Activated CD4-positive, alpha-beta T cell treated with anti-CD3 and anti-CD28 coated beads, Interleukin-2, amount 50 U/mL, for 48 hours (primary cell): ENCODE measurements at places on chromosomes 11 and 22.

GRCh38 chr11:65439331-65440181 is 17.0 kb downstream of the NEAT1 start:
- DNase-seq: no peak

GRCh38 chr11:70399681-70400112 is 1.4 kb downstream of the CTTN start:
- no peak for DNase-seq

DNA sequence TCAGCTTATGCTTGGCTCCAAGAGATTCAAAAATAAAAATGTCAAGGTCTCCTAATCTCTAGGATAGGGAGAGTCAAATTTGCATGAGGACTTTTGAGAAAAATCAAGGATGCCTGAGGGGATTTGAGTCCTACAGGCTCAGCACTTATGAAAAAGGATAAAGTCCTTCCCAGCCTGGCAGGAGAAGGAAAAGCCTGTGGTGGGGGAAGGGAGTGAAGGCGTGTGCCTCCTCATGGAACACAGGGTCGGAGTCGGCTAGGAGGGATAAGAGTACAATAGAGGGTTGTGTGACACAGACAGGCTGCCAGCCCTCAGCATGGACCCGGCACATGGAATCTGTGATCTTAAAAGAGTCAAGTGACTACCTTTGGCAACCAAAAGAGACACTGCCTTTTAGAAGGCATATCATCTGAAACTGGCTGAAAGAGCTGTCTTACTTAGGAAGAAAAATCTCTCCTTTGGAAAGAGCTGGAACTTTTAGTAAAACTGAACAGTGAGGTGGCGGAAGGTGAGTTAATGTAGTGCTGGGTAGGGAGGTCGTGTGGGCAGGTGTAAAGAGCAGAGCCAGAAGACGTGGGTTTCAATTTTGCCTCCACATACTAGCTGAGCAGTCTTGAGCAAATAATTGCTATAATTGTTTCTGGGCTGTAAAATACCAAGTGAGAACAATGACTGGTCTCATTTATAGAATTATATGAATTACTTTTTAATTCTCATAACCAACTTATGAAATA is 58.8 kb upstream of the RDX start:
- no peak for DNase-seq

DNA sequence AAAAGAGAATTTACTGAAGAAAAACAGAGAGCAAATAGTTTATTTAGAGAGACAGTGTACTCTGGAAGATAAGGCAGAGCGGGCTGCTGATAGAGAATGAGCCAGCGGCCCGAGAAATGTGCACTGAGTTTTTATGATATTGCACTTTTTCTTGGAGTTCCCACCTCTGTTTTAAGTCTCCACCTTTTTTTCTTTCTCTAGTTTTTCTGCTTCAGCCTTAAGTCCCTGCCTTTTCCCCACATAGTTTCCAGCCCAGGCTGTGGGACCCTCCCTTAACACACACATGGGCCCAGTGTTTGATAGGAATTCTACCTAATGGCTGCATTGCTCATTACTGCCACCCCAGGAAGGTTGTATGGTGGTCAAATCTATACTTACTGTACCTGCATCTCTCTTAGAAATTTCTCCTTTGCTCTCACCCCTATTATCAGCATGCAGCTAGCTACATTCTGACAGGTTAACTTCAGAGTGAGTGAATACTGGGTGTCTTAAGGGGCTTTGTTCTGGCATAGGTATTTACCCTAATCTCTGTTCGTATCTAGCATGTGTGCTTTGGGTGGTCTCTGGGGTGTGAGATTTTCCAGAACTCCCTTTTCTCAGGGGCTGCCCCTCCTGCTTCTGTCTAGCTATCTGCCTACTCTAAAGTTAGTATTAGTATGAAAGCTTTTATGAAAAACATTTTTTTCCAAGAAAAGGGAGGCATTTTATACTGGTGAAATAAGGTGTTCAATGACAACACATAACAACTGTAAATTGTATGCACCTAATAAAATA is 127.3 kb upstream of the TOP3B start:
- no peak for DNase-seq

- DNase-seq: no peak
Measured at GRCh38 chr11:120106354-120107150, 31.4 kb downstream of the TRIM29 start.

DNA sequence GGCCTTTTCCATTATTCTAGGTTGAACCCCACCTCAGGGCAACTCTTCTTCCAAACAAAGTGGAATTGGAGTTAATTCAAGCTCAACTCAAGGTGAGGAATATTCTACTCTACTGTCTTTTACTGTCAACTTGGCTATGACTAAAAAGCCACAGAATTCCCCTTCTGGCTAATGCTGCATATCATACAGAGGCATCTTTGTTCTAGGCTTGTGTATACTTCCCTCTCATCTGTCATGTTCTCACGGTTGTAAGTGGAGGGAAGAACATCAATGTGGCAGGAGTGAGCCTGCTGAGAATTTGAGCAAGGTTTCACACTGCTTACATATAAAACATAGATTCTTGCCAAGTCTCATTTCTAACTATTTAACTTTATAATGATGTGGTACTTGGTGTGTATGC is 921.4 kb upstream of the CNTN5 start:
- no peak for DNase-seq
